ENCODE measurements at places on chromosomes 7 and 10. TPM values are rescaled to one million over a fixed set of nuclear protein-coding genes. Genes with fewer than 3 reads are reported as not detected.

LRGUK gene
- total RNA-seq, result 0.04 TPM

ENKUR gene
- not detected for total RNA-seq

PLXNA4 gene
- 11.2 TPM for total RNA-seq

FAM25A gene
- total RNA-seq, result not detected

MAGI2 gene
- 1.8 TPM for total RNA-seq
